ENCODE measurements at places on chromosomes 2 and 18.

DNA sequence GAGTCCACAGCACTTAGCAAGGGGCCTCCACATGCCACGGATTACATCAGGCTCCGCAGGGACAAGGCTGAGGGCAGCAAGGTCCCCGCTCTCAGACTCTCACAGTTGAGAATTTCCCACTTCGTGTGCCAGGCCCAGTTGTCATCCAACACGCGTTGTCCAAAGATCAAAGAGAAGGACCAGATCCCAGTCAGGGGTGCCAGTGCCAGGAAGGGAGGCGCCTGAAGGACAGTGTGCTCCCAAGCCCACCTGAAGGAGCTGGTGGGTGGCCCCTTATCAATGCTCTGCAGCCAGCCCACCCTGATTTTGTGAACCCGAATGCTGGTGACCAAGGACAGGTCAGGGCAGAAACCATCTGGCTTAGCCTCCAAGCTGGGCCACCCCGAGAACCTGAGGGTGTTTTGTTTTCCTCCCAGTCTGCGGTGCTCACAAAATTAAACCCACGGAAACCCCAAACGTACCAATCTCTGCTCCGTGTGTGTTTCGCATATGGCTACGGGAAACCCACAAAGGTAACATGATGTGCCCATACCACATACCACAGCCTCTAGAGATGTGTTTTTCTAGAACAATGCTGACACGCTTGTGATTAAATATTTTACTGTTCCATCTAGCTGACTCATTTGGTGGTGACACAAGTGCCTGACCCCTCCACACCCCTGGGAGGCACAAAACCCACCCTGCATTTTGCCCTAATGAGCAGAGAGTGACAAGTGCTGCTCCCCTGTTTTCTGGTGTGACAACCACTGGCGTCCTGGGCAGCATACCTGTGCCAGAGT is 24.5 kb downstream of the CRACDL start:
- peak; percentile 55 for DNase-seq

DNA sequence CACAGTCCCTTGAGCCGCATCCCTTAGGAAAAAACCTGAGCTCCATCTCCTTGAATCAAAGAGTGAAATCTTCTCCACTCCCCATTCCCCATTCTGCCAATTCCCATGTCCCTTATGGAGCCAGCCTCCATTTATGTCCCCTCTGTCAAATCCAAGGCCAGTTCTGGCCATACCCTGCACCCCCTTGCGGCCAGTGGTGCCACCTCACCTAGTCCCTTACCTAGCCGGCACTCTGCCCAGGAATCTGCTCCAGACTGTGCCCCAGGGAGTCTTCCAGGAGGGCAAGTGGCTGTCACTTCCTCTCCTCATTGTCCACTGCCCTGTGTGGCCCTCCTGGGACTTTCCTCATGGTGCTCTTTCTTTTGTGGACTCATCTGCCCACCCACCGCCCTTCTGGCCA is 195.4 kb upstream of the RMP24 start:
- DNase-seq: no peak

DNA sequence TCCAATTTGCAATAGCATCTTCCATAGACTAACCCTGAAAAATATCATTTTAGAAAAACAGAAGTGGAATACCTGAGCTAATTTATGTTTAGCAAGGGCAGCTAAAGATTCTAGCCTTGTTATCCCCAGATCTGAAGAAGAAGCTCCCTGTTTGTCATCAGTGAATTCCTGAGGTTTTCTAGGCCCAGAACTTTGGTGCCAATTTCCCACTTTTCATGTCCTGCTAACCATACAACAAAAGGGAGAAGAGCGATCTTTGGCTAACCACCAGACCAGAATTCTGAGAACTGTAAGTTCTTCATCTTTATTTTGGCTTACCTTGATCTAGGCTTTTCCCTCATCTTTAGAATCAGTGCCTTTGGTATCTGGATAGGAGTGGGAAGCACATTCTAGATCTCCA is 51.3 kb upstream of the RASGRP3 start:
- DNase-seq: no peak

DNA sequence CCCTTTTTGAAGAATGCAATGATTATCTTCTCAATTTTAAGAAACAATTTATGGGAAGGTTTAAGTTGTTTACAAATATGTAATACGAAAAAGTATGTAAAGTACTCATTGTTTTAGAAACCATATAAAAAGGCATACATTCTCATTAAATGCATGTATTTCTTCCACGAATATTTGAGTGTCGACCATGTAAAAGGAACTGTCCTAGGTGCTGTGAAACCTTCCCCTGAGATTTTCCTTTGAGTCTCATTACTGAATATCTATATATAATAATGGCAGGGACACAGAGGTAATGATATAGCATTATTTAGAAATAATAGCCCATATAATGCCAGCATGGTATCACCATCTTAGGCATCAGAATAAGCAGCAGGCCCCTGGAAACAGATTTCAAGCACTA is 239.3 kb downstream of the ERBB4 start:
- no peak for DNase-seq

DNA sequence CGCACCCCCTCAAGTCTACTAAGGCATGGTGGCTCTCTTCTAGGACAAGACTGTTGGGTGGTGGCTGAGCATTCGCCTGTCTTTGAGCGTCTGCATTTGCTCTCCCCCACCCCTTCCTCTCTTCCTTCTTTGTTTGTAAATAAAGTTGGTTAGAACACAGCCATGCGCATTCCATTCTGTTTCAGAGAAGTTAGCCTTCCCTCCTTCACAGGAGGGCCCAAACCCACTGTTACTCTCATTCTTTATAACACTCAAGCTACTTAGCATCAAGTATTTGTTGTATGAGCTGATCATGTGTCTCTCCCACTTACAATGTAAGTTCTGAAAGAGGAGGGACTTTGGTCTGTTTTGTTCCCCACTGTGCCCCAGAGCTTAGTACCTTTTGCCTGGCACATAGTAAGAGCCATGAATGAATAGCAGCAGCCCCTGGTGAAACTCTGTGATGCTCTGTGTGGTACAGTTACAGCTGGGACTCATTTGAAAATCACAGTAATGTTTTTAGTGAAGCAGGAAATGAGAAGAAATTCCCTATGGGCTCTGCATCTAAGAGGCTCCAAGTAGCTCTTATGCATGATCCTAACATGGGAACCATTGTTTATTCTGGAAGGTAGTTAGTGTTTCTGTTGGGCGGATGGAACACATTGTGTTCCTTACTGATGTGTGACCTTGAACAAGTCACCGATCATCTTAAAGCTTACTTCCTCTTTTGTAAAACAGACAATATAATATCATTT is 7.7 kb downstream of the MGAT5 start:
- DNase-seq: no peak

- DNase-seq: peak; percentile 90
Measured at GRCh38 chr2:237298151-237299118, 115.5 kb downstream of the COL6A3 start.

DNA sequence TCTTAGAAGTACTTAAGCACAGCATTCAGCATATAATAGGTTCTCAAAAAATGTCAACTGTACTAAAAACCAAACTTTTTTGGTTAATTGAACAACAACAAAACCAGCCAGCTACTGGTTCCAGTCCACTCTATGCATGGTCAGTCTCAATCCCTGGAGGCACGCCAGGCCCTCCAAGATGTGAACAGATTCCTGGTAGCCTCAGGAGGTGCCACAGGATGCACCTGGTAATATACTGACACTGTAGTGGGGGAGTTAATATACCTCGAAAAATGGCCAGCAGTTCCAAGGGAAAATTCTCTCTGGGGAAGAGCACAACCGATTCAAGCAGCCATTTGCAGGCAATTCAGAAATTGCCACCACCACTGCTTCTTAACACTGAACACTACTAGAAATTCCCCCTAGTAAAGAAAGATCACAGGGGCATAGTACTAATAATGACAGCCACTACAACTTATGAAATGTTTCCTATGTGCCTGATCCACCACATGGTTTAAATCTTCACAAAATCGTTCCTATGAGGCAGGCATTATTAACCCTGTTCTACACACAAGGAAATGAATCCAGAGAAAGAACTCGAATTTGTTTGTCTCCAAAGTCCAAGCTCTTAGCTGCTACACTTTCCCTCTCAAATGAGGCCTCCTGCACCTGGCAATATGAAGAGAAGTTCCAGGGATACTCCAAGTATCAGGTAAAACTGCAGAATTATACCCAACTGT is 3.4 kb downstream of the MGAT4A start:
- no peak for DNase-seq

- no peak for DNase-seq
Measured at GRCh38 chr18:10557085-10557677, 31.4 kb downstream of the NAPG start.

GRCh38 chr2:241812730-241813643 is 4.0 kb downstream of the NEU4 start:
- no peak for DNase-seq

DNA sequence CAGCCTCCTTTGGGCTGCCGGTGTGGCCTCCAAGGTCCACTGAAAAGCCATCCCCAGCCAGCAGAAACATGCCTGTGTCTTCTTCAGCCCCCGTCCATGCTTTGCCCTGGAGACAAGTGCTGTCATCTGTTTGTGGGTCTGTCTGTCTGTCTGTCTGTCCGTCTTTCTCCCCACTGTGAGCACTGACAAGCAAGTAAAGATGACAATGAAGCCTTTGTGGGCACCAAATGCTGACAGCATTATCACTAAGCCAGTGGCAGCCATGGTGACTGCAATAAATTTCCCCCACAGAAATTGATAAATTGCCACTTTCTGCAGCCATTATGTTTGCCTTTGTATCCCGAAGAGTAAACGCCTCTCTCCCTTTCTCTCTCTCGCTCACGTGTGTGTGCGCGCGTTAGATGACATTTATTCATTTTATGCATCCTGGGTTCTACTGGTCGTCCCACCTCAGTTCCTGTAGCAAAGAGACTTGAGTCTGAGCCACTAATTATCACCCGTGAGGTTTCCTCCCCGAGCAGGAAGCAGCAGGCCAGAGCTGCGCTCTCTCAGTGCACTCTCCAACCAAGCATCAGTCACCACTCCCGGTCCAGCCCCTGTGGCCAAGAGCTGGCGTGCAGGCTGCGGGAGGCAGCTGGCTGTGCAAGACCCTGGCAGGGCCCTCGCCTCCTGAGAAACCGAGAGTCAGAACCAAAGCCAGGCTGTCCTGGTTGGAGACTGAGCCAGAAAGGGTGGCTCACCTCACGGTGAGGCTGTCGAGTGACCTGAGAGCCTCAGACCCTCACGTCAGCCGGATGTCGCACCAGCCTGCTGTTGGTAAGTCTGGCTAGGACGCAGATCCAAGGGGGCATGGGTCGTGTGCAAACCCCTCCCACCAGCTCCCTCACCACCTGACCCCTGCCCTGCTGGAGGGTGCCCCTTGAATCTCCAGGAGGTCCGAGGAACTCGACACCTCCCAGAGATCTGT is 6.9 kb downstream of the STEAP3 start:
- no peak for DNase-seq

GRCh38 chr2:128160616-128161275 is 69.7 kb downstream of the UGGT1 start:
- DNase-seq: no peak

GRCh38 chr2:3461801-3462492 is 57.4 kb downstream of the ADI1 start:
- no peak for DNase-seq

DNA sequence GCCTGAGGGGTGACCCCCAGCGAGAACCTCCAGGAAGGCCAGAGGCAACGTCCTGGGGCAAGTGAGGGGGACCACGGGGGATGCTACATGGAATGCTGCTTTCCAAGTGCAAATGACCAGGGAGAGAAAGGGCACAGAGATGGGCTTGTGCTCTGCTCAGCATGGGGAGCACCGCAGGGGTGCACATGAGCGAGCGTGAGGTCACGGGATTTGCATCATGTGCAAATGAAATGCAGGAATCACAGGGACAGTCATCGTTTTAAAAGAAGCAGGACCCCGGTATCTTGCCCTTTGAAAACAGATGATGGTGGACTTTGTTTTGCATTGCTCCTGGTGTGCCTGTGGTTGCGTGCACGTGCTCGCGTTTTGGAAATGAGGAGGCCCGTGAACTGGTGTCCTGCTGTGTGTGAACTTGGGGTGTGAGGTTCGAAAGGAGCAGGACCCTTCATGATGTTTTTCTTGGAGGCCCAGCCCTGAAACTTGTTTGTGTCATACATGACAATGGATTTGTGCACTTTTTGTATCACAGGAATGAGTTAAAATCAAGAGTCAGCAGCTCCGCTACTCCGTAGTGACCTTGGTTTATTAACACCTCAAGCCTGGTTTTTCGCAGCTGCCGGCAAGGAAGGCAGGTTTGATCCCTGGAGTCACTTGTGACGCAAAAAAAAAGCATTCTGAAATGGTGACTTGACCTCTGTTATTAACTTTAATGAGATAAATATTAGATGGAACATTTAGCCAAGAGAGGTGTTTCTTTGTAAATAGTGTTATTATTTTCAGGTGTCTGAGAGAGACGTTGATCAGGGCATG is 234.5 kb downstream of the LDLRAD4 start:
- no peak for DNase-seq

- DNase-seq: no peak
Measured at GRCh38 chr2:175251425-175252041, 70.0 kb upstream of the ATP5MC3 start.

GRCh38 chr2:120669121-120669952 is 66.3 kb upstream of the GLI2 start:
- no peak for DNase-seq
